ENCODE measurements at places on chromosomes 4 and X. TPM values are rescaled to one million over a fixed set of nuclear protein-coding genes. Genes with fewer than 3 reads are reported as not detected.

Gene USP9X
- polyA plus RNA-seq, result 13.5 TPM

Gene NUDT10
- polyA plus RNA-seq, result 0.77 TPM

GRCh38 chr4:14883166-14883565 lies 119.1 kb upstream of the CPEB2 start:
- no peaks in the 10 kb centered on the region for H3K36me3 ChIP-seq
- DNase-seq, result no peak
- H3K27me3 ChIP-seq, result no peaks in the 10 kb centered on the region
- no peak overlapping the region for H3K4me3 ChIP-seq
- H3K27ac ChIP-seq, result no peak overlapping the region
- no peaks in the 10 kb centered on the region for H3K4me1 ChIP-seq

- H3K36me3 ChIP-seq, result no peaks in the 10 kb centered on the region
- no peaks in the 10 kb centered on the region for H3K27me3 ChIP-seq
Measured at GRCh38 chrX:11965436-11965835, 172.8 kb upstream of the FRMPD4 start.

DNA sequence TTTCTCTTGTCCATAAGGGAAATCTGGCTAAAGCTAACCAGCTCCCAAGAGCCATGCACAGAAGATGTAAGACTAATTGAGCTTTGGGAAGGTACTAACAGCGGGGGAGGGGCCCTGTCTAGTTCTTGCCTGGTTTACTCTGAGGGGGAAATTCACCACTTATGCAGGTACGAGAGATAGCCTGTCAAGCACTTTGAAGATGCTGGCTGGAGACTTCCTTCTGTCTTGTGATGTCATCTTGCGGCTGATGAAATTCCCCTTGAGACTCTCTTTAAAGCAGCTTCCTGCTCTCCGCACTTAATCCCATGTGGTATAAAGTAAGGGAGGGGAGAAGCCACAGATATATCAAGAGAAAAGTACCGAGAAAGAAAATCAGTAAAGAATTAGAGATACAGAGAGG lies 345.3 kb downstream of the MAPK10 start:
- no peak overlapping the region for H3K27ac ChIP-seq
- H3K4me3 ChIP-seq, result no peak overlapping the region
- H3K4me1 ChIP-seq, result no peaks in the 10 kb centered on the region
- H3K27me3 ChIP-seq, result no peaks in the 10 kb centered on the region
- no peaks in the 10 kb centered on the region for H3K36me3 ChIP-seq
- DNase-seq, result no peak

DNA sequence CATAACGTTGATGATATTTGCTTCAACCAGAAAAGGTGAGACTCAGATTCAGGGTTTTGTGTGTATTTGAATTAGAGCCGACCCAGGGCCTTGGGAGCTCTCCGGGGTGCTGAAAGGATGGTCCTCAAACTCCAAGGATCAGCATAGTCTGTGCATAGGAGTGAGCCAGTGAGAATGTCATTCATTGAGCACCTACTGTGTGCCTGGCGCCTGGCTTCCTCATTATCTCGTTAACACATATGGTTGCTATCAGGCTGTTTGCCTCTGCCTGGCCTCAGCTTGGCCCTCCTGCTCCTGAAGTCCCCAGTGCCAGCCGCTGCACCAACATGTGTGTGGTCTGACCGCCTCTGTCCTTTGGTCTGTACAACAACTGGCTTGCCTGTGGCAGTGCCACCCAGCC lies 25.1 kb upstream of the JAKMIP1 start:
- DNase-seq, result no peak
- no peaks in the 10 kb centered on the region for H3K27me3 ChIP-seq
- peaks cover 4% of the 10 kb centered on the region for H3K4me1 ChIP-seq
- H3K36me3 ChIP-seq, result no peaks in the 10 kb centered on the region

- H3K4me3 ChIP-seq, result no peak overlapping the region
- DNase-seq, result no peak
- H3K27ac ChIP-seq, result no peak overlapping the region
- H3K4me1 ChIP-seq, result no peaks in the 10 kb centered on the region
- no peaks in the 10 kb centered on the region for H3K36me3 ChIP-seq
Measured at GRCh38 chr4:47334652-47335051, 128.8 kb downstream of the COMMD8 start.

DNA sequence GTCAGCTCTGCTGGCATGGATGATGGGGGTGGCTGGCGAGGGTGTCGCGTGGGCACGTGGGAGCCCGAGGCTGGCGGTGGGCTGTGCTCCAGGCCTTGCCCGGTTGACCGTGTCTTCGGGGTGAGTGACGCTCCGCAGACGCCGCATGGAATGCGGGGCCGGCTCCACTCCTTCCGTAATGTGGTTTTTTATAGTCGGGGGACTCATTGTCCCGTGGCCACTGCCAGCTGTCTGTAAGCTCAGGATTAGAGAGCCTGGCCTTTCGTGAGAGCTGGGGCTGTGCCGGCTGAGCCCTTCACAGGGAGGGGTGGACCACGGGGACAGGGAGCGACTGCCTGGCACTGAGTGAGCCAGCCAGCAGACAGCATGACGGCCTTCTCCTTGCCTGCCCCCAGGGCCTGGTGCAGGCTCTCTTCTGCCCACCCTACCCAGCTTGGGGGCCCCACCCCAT lies 20.4 kb downstream of the DOK7 start:
- H3K4me1 ChIP-seq, result no peaks in the 10 kb centered on the region
- no peak overlapping the region for H3K27ac ChIP-seq
- no peak for DNase-seq
- H3K4me3 ChIP-seq, result no peak overlapping the region
- H3K27me3 ChIP-seq, result no peaks in the 10 kb centered on the region

DNA sequence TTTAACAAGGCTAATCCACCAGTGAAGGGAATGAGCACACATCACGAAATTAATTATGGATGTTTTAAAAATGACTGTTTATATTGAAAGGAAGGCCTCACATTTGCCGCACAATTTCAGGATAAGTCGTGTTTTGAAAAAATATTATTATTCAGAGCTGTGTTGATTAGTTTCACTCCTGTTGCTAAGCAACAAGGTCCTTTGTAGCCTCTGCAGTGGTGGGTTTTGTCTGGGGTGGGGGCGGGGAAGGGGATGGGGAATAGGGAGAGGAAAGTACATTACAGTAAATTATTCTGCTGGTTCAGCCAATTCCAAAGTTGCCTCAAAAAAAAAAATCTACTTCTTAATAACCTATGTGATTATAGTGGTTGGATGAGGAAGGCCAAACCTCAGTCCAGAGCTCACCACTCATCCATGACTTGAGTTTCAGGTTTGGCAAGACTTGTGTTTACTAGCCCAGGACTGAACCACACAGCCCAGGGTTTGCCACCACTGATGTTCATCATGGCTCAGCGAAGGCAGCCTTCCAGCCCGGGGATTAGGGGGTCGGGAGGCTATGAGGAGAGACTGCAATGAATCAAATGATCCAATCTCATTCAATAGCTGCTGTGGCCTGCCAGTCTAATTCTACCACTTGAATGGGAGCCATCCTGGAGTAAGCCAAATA lies 162.5 kb upstream of the ATP6AP2 start:
- no peak for DNase-seq
- no peaks in the 10 kb centered on the region for H3K27me3 ChIP-seq
- H3K4me1 ChIP-seq, result no peaks in the 10 kb centered on the region
- no peak overlapping the region for H3K4me3 ChIP-seq
- no peak overlapping the region for H3K27ac ChIP-seq
